ENCODE measurements at places on chromosomes 2 and 18. TPM values are rescaled to one million over a fixed set of nuclear protein-coding genes. Genes with fewer than 3 reads are reported as not detected.

Gene PLEKHM3
- 15.2 TPM for total RNA-seq

- H3K27me3 ChIP-seq, result no peaks in the 10 kb centered on the region
- no peak for DNase-seq
- no peaks in the 10 kb centered on the region for H3K36me3 ChIP-seq
- H3K4me1 ChIP-seq, result no peaks in the 10 kb centered on the region
- H3K27ac ChIP-seq, result no peak overlapping the region
These were observed 154.9 kb downstream of the PTGR3 start for GRCh38 chr18:75054046-75054445.

DNA sequence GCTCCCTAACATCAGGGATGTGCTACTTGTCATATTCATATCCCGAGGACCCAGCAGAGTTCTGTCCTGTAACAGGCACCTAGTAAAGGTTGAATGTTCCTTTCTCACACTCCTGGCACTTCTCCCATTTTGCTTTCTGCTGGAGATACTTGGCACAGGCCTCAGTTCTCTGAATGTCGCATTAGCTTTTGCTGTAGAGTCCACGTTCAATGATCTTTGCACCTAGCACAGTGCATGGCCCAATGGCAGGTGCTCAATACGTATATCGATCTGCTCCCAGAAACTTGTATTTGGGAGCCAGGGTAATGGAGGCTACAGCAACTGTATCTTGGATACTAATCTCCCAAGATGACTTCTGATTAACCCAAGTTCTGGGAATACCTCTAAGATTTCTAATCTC lies 24.8 kb upstream of the VPS4B start:
- no peak overlapping the region for H3K4me3 ChIP-seq
- H3K27ac ChIP-seq, result no peak overlapping the region
- H3K27me3 ChIP-seq, result no peaks in the 10 kb centered on the region
- H3K4me1 ChIP-seq, result peaks cover 7% of the 10 kb centered on the region

DNA sequence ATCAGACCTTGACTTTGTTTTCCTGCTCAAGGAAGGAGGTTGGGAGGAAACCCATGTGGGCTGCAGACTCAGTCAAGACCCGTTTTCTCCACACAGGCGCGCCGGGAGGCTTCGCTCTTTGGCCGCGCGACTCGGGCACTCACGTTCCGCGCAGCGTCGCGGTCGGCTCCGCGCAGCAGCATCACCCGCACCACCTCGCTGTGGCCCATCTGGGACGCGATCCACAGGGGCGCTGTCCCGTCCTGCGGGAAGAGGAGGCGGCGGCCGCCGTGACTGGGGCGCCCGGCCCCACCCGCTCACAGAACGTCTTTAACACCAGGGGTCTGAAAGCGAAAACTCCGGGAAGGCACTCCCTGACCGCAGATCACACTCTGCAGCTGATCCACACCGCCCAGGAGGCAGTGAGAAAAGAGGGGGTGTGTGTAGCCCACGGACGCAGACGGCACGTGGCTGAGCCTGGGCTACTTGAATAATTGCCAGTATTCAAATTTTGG lies 33.1 kb upstream of the NPC1 start:
- peak; percentile 14 for DNase-seq
- no peak overlapping the region for H3K27ac ChIP-seq

DNA sequence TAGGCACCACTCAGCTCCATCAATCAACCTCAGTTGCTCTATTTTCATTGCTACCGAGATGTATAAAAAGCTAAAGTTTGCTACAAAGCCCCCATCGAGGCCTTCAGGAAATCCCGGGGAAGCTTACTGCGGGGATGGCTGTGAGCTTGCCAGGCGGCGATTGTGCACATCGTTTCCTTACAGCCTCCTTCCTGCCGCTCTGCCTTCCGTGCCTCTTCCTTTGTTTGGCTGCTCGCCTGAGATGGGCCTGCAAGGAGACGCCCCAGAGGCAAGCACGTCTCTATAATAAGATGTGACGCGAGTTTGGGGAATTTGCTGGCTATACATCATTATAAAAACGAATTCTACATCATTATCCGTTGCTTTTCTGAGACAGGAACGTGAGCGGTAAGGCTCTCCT lies 41.6 kb downstream of the DHRS9 start:
- H3K4me3 ChIP-seq, result no peak overlapping the region
- no peak overlapping the region for H3K27ac ChIP-seq
- no peaks in the 10 kb centered on the region for H3K36me3 ChIP-seq
- no peaks in the 10 kb centered on the region for H3K27me3 ChIP-seq
- no peak for DNase-seq
- H3K4me1 ChIP-seq, result peaks cover 6% of the 10 kb centered on the region

- peaks cover 10% of the 10 kb centered on the region for H3K4me1 ChIP-seq
- H3K4me3 ChIP-seq, result no peak overlapping the region
- no peaks in the 10 kb centered on the region for H3K27me3 ChIP-seq
- peak; percentile 48 for DNase-seq
- no peaks in the 10 kb centered on the region for H3K36me3 ChIP-seq
These were observed 49.3 kb downstream of the SP110 start for GRCh38 chr2:230170532-230170931.

Gene NT5C1B
- total RNA-seq, result not detected

Gene ERBB4
- total RNA-seq, result 1.6 TPM

DNA sequence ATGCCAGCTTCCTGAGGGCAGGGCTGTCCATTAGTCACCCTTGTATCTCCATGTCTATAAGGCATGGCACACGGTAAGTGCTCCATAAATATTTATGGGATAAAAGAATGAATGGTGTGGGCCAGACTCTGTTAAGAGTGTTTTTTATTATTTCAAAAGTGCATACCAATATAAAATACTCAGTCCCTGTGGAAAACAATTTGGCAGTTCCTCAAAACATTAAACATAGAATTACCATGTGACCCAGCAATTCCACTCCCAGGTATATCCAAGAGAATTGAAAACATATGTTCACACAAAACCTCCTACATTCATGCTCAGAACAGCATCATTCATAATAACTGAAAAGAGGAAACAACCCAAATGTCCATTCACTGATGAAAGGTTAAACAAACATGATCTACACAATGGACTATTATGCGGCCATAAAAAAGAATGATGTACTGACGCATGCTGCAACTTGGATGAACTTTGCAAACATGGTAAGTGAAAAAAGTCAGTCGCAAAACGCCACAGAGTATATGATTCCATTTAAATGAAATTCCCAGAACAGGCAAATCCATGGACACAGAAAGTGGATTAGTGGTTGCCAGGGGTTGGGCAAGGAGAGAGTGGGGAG lies 69.1 kb upstream of the TCF7L1 start:
- H3K27me3 ChIP-seq, result no peaks in the 10 kb centered on the region
- peaks cover 9% of the 10 kb centered on the region for H3K4me1 ChIP-seq
- no peak overlapping the region for H3K27ac ChIP-seq
- no peaks in the 10 kb centered on the region for H3K36me3 ChIP-seq

DNA sequence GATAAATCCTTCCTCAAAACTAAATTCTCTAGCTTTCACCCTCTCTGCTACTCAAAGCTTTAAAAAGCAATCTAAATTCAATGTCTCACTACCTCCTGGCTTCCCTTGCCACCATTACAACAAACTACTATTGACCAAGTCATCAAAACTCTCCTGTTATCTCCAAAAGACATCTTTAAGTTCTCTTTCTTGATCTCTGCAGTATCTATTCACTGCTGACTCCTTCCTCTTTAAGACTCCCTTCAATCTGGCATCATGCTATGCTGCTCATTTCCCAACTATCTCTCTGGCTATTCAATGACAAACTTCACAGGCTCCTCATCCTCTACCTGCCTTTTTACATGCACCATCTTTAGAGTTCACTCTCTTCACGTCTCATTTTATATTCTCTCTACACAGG lies 5.9 kb downstream of the PPP3R1 start:
- no peaks in the 10 kb centered on the region for H3K36me3 ChIP-seq
- peaks cover 73% of the 10 kb centered on the region for H3K4me1 ChIP-seq
- no peak overlapping the region for H3K4me3 ChIP-seq
- no peak overlapping the region for H3K27ac ChIP-seq

Gene CDK15
- 0.52 TPM for total RNA-seq

GRCh38 chr2:215793747-215794595 lies 219.4 kb downstream of the MREG start:
- H3K36me3 ChIP-seq, result no peaks in the 10 kb centered on the region
- no peaks in the 10 kb centered on the region for H3K4me1 ChIP-seq
- no peaks in the 10 kb centered on the region for H3K27me3 ChIP-seq
- H3K4me3 ChIP-seq, result no peak overlapping the region
- peak; percentile 50 for DNase-seq
- H3K27ac ChIP-seq, result no peak overlapping the region

Gene ANKRD62
- 13.0 TPM for total RNA-seq

All from body of pancreas (tissue), 4 donors.